ENCODE measurements at places on chromosomes 2 and 18. TPM values are rescaled to one million over a fixed set of nuclear protein-coding genes. Genes with fewer than 3 reads are reported as not detected.

Gene GALNT14
- 15.9 TPM for polyA plus RNA-seq

Gene SPC25
- polyA plus RNA-seq: 1.8 TPM

Gene NEU2
- not detected for polyA plus RNA-seq

Gene RAMP1
- 25.5 TPM for polyA plus RNA-seq

Gene POTEI
- 0.25 TPM for polyA plus RNA-seq

Gene ITGB6
- 6.1 TPM for polyA plus RNA-seq

Gene TSGA10
- 8.0 TPM for polyA plus RNA-seq

Gene TCF7L1
- 0.14 TPM for polyA plus RNA-seq

Gene ZEB2
- polyA plus RNA-seq: 2.2 TPM

Gene RAB17
- 1.1 TPM for polyA plus RNA-seq

Gene MBD1
- polyA plus RNA-seq: 106 TPM

Gene HYCC2
- polyA plus RNA-seq: 18.1 TPM

Gene NEB
- polyA plus RNA-seq: 2.9 TPM

Gene GAD1
- polyA plus RNA-seq: 66.4 TPM

Gene CNTNAP5
- 19.3 TPM for polyA plus RNA-seq

Gene ANKRD44
- polyA plus RNA-seq: 60.2 TPM

Measured in neural cell (in vitro differentiated cells).